ENCODE measurements at places on chromosomes 2 and 18. TPM values are rescaled to one million over a fixed set of nuclear protein-coding genes. Genes with fewer than 3 reads are reported as not detected.

- DNase-seq, result no peak
Observed at GRCh38 chr18:30694773-30695172, 347.8 kb downstream of the DSC3 start.

DNA sequence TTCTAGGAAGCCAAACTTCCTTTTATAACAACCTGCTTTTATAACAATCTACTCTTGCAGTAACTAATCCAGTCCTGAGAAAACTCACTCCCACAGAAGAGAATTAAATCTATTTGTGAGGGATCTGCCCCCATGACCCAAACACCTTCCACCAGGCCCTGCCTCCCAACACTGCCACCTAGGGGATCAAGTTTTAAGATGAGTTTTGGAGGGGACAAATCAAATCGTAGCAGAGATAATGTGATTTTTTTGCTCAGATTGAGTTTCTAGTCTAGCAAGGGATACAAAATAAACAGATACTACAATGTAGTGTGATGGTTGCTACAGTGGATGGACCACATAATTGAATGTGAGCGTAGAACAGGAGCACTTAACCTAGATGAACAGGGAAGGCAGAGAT lies 52.2 kb downstream of the NCOA1 start:
- DNase-seq, result no peak

- no peak for DNase-seq
Observed at GRCh38 chr2:89841476-89841840, 1150.0 kb downstream of the RPIA start.

GRCh38 chr2:221197225-221197856 lies 374.8 kb downstream of the EPHA4 start:
- no peak for DNase-seq

STARD6 gene
- total RNA-seq, result not detected
